LoVo (cell line): ENCODE measurements at places on chromosomes 7 and 10.

DNA sequence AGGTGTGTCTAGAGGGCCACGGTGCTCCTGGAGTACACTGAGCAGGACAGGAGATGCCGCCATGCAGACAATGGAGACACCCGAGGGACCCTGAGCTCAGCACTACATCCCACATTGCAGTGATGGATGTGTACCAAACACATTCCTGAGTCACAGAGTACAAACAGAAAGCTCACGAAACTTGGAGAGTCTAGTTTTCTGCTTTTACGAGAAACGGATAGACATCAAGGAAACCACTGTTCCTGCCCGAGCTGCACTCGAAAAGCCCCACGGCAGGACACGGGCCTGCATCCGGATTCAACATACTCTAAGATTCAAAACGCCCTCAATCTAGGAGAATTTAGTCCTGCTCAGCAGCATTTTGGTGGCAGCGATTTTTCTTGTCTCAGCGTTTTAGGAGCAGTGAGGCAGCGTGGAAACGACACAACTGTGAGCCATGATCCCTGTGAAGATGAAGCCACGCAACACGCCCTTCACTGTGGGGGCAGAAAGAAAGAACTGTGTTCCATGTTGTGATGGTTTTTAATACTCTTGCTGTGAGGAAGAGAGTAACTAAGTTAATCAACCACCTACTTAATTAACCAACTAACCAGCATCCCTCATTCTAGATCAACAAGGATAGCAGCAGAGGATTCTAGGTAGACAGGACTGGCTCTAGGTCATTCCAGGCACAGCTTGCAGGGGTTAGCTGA, 3.2 kb downstream of the TNS3 start:
- DNase-seq = no peak

DNA sequence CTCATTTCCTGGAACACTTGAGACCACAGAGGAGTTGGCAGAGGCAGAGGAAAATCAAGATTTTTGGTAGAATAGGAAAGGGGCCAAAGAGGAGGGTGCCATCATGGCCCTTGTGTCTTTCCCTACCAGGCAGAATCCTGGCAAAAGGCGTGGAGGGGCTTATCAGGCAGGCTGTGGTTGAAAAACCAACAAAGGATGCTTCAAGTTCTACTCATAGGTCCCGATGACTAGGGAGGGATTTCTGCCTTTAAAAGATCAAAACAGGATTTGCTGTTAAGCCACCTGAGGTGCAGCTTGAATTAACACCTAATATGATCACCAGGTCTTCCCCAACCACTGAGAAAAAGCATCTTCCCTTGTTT, 45.7 kb downstream of the BPGM start:
- DNase-seq = no peak

DNA sequence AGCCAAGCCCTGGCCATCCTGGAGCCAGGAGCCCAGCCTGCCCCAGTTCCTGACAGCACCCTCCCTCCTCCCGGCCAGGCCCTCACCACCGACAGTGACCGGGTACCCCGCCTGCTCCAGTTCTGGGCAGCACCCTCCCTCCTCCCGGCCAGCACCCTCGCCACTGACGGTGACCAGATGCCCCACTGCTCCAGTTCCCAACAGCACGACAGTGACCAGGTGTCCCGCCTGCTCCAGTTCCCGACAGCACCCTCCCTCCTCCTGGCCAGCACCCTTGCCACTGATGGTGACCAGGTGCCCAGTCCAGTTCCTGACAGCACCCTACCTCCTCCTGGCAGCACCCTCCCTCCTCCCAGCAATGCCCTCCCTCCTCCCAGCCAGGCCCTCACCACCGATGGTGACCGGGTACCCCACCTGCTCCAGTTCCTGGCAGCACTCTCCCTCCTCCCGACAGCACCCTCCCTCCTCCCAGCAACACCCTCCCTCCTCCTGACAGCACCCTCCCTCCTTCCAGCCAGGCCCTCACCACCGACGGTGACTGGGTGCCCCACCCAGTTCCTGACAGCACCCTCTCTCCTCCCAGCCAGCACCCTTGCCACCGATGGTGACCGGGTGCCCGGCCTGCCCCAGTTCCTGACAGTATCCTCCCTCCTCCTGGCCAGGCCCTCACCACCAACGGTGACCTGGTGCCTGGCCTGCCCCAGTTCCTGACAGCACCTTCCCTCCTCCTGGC, 40.3 kb downstream of the VIPR2 start:
- DNase-seq = no peak

GRCh38 chr7:127678947-127679346, 27.0 kb downstream of the SND1 start:
- DNase-seq = no peak

- DNase-seq = no peak
These were observed 316 bp downstream of the RBM48 start for GRCh38 chr7:92528958-92529264.

DNA sequence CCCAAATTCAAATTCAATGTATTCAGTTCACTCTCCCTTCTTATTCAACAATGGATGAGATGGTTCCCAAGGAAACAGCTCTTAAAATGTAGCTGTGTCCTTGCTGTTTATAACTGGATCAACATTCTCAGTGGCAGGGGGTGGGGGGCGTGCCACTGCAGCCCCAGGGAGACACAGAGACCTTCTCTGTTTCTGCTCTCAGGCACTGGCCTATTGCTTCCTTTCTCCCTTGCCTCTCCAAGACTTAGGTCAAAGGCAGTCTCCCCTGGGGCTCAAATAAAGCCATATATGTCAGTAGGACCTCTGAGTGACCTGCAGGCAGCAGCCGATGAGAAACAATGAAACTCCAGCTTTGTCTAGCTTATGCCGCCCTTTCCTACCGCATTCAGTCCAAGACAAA, 20.7 kb downstream of the VSTM4 start:
- DNase-seq = no peak

GRCh38 chr10:97179731-97180362, 5.9 kb downstream of the SLIT1 start:
- DNase-seq = no peak

GRCh38 chr10:116134322-116134721, 138.7 kb downstream of the GFRA1 start:
- DNase-seq = no peak

- DNase-seq = no peak
These were observed 66.7 kb upstream of the IL6 start for GRCh38 chr7:22660293-22660692.

- DNase-seq = no peak
These were observed 178.4 kb downstream of the NSUN6 start for GRCh38 chr10:18472977-18473376.

DNA sequence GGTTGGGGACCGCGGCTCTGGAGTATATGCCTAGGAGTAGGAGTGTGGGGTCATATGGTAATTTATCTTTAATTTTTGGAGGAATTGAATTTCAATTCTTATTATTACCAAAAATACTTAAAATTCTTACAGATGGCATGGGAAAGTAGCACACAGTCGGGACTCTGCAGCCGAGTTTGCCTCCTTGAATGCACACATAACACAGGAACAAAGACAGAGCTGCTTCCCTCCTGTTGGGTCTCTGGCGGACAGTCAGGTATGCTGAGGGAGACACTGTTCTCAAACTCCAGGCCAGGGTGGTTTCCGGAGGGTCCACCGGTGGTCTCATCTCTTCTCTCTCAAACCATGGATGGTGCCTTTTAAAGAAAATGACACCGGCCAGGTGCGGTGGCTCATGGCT, 32.7 kb downstream of the GRIFIN start:
- DNase-seq = no peak

- no peak for DNase-seq
These were observed 22.8 kb upstream of the PDZD8 start for GRCh38 chr10:117398029-117398428.

DNA sequence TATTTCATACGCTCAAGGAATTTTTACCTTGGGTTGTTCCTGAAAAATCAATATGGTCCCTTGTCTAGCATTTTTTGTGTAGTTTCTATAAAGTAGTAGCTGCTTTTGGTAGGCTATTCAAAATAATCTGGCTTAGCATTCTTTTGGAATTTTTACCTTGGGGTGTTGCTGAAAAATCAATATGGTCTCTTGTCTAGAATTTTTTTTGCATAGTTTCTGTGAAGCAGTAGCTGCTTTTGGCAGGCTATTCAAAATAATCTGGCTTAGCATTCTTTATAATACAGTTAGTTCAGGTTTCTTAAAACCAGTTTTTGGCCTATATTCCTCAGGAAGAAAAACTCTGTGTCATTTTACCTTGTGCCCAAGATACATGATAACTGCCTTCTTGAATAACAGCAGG, 301.9 kb downstream of the SUGCT start:
- DNase-seq = no peak

- DNase-seq = no peak
These were observed 1.1 kb downstream of the MEPCE start for GRCh38 chr7:100430493-100431285.

GRCh38 chr10:86802473-86803108, 46.2 kb downstream of the BMPR1A start:
- DNase-seq = no peak

DNA sequence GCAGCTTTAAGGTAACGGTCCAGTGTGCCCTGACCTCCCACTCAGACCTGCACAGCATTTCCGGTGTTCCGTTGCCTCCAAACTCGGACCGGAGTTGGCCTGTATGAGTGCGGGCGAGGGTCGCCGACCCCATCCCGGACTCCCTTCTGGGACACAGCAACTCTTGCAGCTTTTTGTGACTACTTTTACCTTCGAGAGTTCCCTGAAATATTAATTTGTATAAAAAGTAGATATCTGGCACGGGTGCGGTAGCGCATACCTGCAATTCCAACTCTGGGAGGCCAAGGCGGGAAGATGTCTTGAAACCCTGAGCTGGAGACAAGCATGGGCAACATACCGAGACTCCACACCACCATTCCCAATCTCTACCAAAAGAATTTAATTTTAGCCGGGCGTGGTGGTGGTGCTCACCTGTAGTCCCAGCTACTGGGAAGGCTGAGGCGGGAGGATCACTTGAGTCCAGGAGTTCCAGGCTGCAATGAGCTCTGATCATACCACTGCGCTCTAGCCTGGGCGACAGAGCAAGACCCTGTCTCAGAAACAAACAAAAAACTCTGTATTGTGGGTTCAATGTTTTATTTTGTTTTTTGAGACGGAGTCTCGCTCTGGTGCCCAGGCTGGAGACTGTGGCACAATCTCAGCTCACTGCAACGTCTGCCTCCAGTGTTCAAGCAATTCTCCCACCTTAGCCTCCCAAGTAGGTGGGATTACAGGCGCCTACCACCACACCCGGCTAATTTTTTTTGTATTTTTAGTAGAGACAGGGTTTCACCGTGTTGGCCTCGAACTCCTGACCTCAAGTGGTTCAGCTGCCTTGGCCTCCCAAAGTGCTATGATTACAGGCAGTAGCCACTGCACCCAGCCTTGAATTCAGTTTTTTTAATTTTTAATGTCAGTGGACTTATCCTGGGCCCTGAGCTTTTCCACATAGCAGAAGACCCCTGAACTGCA, 1.1 kb upstream of the PPP1R35 start:
- no peak for DNase-seq

DNA sequence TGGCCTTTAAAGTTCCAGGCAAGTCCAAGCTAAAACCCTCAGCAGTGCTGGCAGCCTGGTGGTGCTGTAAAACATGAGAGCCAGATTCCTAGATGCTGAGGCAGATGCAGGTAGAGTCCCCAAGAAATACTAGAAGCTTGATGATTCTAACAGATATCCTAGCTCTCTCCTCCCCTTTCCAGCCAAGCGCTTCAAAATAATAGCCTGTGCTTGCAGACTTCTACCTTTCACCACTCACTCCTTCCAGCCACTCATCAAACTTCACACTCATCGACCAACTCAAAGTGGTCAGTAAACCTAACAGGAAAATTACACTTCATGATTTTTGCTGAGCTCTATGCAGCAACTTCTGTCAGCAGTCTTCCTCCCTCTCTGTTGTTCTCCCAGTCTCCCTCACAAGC, 50.2 kb downstream of the LMBR1 start:
- DNase-seq = no peak

DNA sequence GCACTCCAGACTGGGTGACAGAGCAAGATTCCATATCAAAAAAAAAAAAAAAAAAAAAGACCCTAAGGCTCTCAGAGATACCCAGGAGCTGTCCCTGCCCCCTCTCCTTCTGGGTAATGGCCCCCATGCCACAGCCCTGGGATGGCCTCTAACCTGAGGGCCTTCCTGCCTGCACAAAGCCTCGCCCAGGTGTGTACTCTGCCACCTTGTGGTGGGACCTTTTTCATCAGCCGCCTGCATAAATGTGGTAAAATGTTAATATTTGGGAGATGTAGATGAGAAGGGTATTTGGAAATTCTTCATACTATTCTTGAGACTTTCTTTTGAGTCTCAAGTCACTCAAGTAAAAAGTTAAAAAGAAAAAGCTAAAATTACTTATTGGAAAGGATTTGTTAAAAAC, 46.3 kb upstream of the RNF216 start:
- DNase-seq = peak; percentile 31

DNA sequence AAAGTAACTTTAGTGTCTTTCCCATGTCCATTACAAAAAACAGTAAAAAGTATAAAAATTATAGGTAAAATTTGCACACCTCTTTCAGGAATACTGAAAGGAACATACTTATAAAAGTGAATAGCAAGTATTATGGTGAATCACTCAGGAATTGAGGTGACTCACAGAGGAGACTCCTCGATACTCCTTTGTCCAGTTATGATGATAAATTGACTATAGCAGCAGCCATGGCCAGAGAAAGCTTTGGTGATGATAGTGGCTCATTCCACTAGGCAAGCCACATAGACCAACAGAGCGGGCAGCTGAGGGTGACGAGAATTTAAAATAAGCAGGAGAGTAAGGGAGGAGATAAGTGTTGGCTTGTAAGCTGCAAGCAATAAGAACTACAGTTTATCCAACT, 1231.1 kb upstream of the CELF2 start:
- no peak for DNase-seq

GRCh38 chr10:123203393-123204126, 49.4 kb downstream of the BUB3 start:
- DNase-seq = no peak

GRCh38 chr7:152931633-152932032, 172.1 kb downstream of the ACTR3B start:
- no peak for DNase-seq

- no peak for DNase-seq
These were observed 68.0 kb downstream of the GRID1 start for GRCh38 chr10:86298501-86299001.

- DNase-seq = no peak
These were observed 350.8 kb downstream of the PLXNA4 start for GRCh38 chr7:132225216-132226030.

DNA sequence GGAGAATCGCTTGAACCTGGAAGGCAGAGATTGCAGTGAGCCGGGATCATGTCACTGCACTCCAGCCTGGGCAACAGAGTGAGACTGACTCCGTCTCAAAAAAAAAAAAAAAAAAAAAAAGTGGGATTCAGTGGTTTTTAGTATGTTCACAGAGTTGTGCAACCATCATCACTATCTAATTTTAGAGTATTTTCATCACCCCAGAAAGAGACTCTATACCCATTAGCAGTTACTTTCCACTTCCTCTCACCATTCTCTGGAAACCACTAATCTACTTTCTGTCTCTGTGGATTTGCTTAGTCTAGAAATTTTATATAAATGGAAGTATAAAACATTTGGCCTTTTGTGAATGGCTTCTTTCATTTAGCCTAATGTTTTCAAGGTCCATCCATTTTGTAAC, 113.4 kb downstream of the ST7 start:
- no peak for DNase-seq

- DNase-seq = no peak
These were observed 134.1 kb upstream of the GDF10 start for GRCh38 chr10:47165711-47166404.
